ENCODE measurements at places on chromosomes 4 and X.

DNA sequence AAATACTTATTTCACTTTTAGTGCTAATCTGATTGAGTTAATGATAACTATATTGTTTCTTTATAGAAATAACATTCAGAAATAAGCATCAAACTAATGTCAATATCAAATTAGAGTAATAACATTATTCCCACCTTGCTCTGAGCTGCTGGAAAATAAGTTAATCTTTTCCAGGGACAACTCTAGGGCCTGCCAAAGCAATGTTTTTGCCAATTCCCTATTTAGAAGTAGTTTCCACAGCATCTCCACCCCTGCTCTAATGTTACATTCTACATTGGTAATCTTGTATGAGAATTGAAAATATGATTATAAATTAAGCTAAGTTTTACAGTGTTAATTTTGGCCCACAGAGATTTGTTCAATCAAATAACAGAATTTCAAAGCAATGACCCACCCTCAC is 68.3 kb downstream of the REELD1 start:
- no peak for DNase-seq

- DNase-seq = no peak
Measured at GRCh38 chr4:47203593-47203992, 172.2 kb downstream of the GABRB1 start.

DNA sequence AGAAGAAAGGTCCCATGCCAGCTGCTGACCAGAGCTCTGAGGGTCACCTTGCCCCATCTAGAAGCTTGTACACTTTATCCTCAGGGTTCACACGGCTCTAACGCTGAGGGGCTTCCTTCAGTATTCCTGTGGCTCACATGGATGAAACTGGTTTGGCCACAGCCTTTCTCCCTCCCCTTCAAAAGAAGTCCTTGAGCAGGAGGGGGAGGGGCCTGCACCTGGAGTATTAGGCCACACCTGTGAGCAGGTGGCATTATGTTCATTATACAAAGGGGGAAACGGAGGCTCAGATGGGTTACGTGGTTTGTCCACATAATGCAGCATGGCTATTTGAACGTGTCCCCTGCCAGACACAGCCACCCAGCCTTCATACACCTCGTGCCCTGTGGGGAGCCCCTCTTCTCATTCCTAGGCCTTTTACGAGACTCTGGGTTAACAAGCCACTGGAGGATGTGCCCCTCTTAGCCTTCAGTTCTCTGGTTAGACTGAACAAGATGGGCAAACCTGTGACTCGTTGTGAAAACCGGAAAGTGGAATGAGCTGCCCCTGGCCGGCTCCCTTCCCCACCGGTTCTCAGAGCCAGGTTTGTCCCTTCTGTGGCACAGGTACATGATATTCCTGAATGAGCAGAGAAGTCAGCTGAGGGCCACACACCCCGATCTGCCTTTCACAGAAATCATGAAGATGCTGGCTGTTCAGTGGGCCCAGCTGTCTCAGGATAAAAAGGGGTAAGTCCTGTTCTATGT is 27.2 kb upstream of the JAKMIP1 start:
- DNase-seq = no peak

DNA sequence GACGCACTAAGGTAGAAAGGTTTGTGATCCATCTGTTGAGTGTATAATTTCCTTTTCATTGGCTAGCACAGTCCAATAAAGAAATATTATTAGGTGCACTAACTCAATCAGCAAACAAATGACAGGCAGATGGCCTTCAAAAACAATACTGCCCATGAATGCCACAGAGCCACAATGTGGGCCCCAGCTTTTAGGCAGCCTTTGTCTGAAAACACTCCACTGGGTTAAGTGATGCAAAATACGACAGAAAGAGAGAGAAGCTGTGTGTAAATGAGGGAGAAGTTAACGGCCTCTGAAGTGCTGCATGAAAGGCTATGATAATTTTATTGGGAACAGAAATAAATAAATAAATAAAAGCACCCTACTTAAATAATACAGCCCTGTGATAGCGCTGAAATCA is 274.6 kb downstream of the NKX6-1 start:
- no peak for DNase-seq

DNA sequence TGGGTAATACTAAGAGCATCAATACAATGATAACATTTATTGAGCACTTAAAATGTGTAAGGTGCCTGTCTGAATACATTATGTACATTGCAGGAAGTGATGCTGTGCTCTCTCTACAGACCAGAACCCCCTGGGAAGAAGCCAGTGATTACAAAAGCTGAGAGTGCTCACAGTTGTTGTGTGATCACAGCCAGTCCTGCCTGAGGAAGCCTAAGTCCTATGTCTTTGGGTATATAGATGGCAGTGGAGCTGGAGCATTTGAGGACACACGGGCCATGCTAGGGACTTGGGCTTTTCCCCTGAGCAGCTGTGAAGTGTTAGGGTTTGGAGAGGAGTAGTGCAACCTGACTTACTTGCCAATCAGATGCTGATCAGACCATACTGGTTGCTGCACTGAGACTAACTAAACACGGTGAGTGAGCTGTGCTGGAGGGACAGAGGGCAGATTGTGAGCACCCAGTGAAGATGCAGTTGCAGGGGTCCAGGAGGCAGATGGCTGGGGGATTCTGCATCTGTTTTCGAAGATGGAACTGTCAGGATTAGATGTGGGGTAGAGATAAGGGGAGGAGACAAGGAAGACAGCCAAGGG is 60.8 kb upstream of the TBC1D14 start:
- no peak for DNase-seq

GRCh38 chr4:5157791-5158770 is 106.8 kb downstream of the STK32B start:
- DNase-seq = no peak

DNA sequence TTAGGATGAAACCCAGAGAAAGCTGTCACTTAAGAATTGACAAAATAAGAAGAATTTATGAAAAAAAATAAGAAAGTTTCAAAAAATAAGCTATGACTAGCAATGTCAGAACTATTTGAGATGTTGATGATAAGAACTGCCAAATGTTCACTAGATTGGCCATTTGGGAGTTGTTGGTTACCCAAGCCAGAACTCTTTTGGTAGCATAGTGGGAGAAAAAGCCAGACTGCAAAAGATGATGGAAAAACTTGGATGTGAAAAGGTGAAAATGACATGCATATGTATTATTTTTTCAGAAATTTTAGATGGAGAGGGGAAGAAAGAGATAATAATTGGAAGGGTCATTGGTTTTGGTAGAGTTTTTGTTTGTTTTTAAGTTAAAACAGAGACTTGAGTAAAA is 397.2 kb upstream of the ATOH1 start:
- no peak for DNase-seq
